ENCODE measurements at places on chromosomes 4 and X.

GRCh38 chr4:78312989-78313753, 238.4 kb upstream of the ANXA3 start:
- no peak for DNase-seq

- no peak for DNase-seq
Observed at GRCh38 chr4:167232805-167233684, 1.2 kb downstream of the SPOCK3 start.

DNA sequence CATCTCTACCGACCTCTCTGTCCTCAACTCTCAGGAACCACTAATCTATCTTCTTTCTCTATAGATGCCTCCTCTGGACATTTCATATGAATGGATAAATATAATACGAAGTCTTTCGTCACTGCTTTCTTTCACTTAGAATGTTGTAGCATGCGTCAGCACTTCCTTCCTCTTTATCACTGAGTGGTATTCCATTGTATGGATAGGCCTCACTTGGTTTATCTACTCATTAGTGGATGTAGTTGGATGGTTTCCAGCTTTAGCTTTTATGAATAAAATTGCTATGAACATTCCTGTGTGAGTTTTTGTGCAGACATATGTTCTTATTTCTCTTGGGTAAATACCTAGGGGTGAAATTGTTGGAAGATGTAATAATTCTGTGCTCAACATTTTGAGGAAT, 528.2 kb upstream of the FAT1 start:
- DNase-seq, result no peak

- no peak for DNase-seq
Observed at GRCh38 chrX:97672138-97672537, 788.4 kb downstream of the RPA4 start.

- DNase-seq, result no peak
Observed at GRCh38 chr4:35982318-35982717, 262.0 kb downstream of the ARAP2 start.

DNA sequence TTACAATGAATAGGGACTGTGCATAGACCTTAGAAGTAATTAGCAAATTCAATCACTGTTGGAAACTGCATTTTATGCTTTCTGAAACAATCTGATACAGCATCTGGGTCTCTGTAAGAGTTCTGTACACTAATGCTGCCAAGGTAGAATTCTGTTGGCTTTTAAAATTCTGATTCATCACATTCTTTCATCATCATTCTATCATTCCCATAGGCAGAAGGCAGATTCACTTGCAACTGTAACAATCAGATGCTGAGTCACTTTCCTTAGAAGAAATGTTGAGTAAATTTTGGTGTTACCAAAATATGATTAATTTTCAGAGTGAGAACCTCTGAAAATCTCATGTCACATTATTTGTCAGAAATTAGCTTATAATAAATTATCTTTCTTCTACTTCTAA, 267.2 kb downstream of the MAPK10 start:
- peak; percentile 60 for DNase-seq

GRCh38 chr4:18684932-18685331, 663.4 kb upstream of the LCORL start:
- no peak for DNase-seq

- DNase-seq, result no peak
Observed at GRCh38 chr4:56475917-56476316, 8.5 kb downstream of the SRP72 start.

GRCh38 chr4:143736861-143737260, 36.4 kb upstream of the FREM3 start:
- DNase-seq, result no peak

GRCh38 chr4:150619042-150619441, 37.1 kb downstream of the MAB21L2 start:
- no peak for DNase-seq

- no peak for DNase-seq
Observed at GRCh38 chr4:188408244-188409030, 269.2 kb downstream of the TRIML1 start.
